HFFc6 (cell line): ENCODE measurements at places on chromosomes 2 and 18. TPM values are rescaled to one million over a fixed set of nuclear protein-coding genes. Genes with fewer than 3 reads are reported as not detected.

DNA sequence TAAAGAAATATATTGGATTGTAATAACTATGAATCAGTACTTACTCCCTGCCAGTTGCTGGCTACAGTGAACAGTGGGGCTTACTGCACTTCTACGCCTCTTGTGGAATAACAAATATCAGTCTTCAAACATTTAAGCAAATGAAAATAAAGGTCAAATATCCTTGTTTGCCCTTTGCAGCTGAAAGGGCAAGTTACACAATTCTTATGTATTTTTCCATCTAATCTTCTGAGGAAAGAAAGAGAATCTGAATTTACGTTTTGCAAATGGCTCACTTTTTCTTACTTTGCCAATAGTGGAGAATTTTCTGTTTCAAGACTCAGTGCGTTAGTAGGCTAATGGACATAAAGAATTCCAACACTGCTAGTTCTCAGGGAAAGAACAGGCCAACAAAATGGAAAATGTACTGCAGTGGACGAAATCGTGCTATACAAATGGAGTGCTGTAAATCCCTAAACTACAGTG lies 157.2 kb upstream of the TMEM200C start:
- H3K27me3 ChIP-seq, result peaks cover 2% of the 10 kb centered on the region
- no peak for DNase-seq
- no peak overlapping the region for H3K27ac ChIP-seq
- H3K4me3 ChIP-seq, result no peak overlapping the region

DNA sequence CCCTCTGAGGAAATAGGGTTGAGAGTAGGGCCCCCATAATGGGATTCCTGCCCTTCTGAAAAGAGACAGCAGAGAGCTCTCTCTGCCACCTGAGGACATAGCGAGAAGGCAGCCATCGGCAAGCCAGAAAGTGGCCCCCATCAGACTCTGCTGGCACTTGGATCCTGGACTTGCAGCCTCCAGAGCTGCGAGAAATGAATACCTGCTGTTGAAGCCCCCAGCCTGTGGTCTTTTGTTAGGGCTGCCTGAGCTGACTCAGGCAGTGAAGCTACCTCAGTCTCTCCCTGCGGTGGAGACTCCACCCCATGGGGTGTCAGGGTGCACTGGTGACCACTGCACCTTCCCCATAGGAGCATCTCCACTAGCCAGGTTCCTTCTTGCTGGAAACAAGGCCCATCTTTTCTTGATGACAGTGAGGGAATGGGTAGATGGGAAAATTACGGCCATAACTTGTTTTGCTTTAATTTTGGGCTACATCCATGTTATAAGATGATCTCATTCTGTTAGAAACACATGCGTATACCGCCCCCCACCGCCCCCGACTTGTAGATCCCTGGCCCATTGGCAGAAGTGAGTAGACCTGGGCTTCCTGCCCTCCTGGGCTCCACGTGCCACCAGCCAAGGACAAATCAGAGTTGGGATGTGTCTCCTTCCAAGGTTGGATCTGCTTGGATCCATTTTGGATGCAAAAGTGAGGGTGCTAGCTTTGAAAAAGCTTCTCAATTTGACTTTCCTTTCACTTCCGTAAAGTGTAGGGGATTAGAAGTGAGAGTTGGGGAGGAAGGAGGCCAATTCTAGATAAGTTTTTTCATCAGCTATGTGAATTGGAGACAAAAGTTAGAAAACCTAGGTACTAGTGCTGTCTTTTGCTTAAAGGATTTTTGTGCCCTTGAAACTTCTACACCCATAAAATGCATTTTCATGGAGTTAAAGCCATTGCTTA lies 42.9 kb downstream of the NCK2 start:
- no peak overlapping the region for H3K4me3 ChIP-seq
- H3K27me3 ChIP-seq, result peaks cover 4% of the 10 kb centered on the region
- no peaks in the 10 kb centered on the region for H3K36me3 ChIP-seq
- H3K27ac ChIP-seq, result no peak overlapping the region
- DNase-seq, result no peak
- H3K4me1 ChIP-seq, result peaks cover 25% of the 10 kb centered on the region

SRD5A2 gene
- not detected in 3 replicates for total RNA-seq

GRCh38 chr2:72815655-72816278 lies 10.1 kb downstream of the EXOC6B start:
- peaks cover 3% of the 10 kb centered on the region for H3K36me3 ChIP-seq
- H3K4me3 ChIP-seq, result no peak overlapping the region
- no peak for DNase-seq
- no peak overlapping the region for H3K27ac ChIP-seq

DNA sequence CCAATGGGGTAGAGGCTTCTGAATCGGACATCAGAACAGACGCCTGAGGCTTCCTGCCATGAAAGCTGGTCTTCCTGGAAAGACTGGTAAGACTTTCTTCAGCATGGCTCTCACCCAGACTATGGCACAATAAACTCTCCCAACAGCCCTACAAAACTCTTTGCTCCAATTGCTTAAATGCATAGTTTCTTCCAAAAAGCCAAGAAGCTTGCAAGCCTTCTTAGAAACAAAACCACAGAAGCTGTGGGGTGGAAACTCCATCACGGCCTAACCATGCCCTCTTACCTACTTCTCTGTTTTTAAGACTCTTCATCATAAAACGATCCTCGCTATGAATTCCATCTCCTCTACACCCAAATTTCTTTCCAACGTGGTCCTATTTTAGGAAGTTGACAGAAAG lies 48.2 kb downstream of the PAX8 start:
- no peak overlapping the region for H3K4me3 ChIP-seq
- no peak overlapping the region for H3K27ac ChIP-seq
- H3K27me3 ChIP-seq, result peaks cover 2% of the 10 kb centered on the region
- H3K4me1 ChIP-seq, result peaks cover 13% of the 10 kb centered on the region
- DNase-seq, result no peak
- H3K36me3 ChIP-seq, result no peaks in the 10 kb centered on the region

GRCh38 chr2:4381773-4382172 lies 678.4 kb downstream of the DCDC2C start:
- no peak overlapping the region for H3K4me3 ChIP-seq
- H3K36me3 ChIP-seq, result no peaks in the 10 kb centered on the region; the same call in 1 of the 2 replicates
- H3K27me3 ChIP-seq, result no peaks in the 10 kb centered on the region
- H3K4me1 ChIP-seq, result no peaks in the 10 kb centered on the region
- H3K27ac ChIP-seq, result no peak overlapping the region

- H3K4me3 ChIP-seq, result no peak overlapping the region
- no peak overlapping the region for H3K27ac ChIP-seq
- 0 out of 2 replicates have a peak, but pooled peaks cover 6% of the 10 kb centered on the region for H3K36me3 ChIP-seq
- H3K27me3 ChIP-seq, result no peaks in the 10 kb centered on the region
- peaks cover 38% of the 10 kb centered on the region for H3K4me1 ChIP-seq
Observed at GRCh38 chr2:174874085-174874484, 109.8 kb upstream of the CHRNA1 start.

- DNase-seq, result no peak
- no peaks in the 10 kb centered on the region for H3K27me3 ChIP-seq
- H3K4me3 ChIP-seq, result no peak overlapping the region
- H3K36me3 ChIP-seq, result no peaks in the 10 kb centered on the region
- no peak overlapping the region for H3K27ac ChIP-seq
Observed at GRCh38 chr18:41647914-41648313, 307.1 kb upstream of the PIK3C3 start.

DNA sequence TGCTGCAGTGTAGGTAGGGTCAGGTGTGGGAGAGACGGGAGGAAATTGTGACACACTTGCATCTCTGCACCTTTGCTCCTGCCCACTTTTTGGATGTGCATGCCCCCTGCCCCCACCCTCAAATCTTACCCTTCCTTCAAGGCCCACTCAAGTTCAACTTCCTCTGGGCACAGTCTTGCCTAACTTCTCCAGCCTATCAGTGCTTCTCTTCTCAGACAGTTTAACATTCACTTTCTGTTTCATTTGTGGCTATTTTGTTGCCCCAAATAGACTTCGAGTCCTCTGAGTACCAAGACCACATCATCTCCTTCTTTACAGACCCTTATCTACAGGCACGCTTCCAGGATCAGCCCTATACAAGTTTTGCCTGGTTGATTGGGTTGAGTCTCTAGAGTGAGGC lies 2.7 kb downstream of the ST8SIA5 start:
- no peaks in the 10 kb centered on the region for H3K36me3 ChIP-seq
- H3K27me3 ChIP-seq, result peaks cover 46% of the 10 kb centered on the region
- H3K27ac ChIP-seq, result no peak overlapping the region
- no peaks in the 10 kb centered on the region; the same call in 1 of the 2 replicates for H3K4me1 ChIP-seq
- no peak for DNase-seq
- H3K4me3 ChIP-seq, result no peak overlapping the region

DNA sequence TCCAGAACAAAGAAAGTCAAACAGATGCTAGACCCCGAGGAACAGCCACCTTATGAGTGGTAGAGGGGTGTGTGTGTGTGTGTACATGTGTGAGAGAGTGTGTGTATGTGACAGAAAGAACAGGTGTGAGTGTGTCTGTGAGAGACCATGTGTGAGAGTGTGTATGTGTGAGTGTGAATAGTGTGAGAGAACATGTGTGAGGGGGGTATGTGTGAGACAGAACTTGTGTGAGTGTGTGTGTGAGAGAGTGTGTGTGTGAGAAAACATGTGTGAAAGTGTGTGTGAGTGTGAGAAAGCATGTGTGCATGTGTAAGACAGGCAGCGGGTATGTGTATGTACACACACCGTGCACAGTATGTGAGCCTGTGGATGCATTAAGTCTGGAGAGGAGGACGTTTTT lies 214.3 kb downstream of the SP3 start:
- no peaks in the 10 kb centered on the region for H3K4me1 ChIP-seq
- DNase-seq, result no peak
- no peak overlapping the region for H3K4me3 ChIP-seq
- no peaks in the 10 kb centered on the region for H3K36me3 ChIP-seq
- H3K27me3 ChIP-seq, result peaks cover 40% of the 10 kb centered on the region
- no peak overlapping the region for H3K27ac ChIP-seq

DNA sequence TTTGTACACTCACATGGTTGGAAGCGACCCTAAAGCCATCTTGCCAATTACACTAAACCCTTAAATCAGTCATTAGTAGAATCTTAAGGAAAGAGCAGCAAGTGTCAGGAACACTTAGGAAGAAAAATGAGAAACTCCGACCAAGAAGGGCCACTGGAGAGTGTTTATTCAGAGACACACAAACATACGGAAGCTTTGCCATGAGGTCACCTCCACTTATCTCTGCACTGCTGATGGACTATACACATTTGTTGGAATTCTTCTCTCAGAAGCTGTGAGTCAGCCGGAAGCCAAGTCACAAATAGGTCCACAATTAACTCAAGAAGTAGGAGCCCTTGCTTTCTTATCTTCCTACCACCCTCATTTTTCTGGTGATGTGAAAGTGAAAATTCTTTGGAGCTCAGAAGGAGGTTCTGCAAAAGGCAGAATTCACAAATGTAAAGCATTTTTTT lies 21.6 kb downstream of the BMP10 start:
- no peak overlapping the region for H3K27ac ChIP-seq
- no peaks in the 10 kb centered on the region for H3K36me3 ChIP-seq

C2orf66 gene
- total RNA-seq, result not detected in 3 replicates

DNA sequence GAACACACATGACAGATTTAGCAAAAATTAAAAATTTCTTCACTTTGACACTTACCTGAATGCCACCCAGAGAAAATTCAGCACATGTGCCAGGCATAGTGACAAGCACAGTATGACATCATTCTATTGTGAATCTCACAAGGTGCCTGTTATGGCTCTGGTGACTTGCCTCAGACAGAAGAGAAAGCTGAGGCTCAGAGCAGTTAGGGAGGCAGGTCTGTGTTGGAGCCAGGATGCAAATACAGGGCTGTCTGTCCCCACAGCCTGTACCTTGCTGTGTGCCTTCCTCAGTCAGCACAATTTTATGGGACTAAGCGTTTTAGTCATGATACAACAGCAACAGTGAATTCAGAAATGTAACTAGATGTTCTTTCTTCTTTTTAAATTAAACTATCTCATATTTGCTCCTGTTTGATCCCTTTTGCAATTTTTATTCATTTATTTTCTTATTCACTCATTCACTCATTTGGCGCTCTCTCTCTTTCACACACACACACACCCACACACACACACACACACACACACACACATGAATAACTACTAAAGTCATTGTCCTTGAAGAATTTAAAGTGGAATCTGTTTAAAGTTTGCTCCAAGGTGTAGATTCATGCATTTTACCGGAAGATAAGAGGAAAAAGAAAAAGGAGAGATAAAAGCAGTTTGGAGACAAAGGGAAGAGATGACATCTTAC lies 37.9 kb upstream of the CTAGE1 start:
- no peak for DNase-seq
- H3K27ac ChIP-seq, result no peak overlapping the region
- H3K4me3 ChIP-seq, result no peak overlapping the region
- H3K27me3 ChIP-seq, result peaks cover 12% of the 10 kb centered on the region
- H3K4me1 ChIP-seq, result peaks cover 15% of the 10 kb centered on the region; the same call in 1 of the 2 replicates

GRCh38 chr2:29894822-29895614 lies 26.4 kb downstream of the ALK start:
- no peaks in the 10 kb centered on the region for H3K36me3 ChIP-seq
- no peaks in the 10 kb centered on the region for H3K4me1 ChIP-seq
- no peak overlapping the region for H3K4me3 ChIP-seq
- peaks cover 5% of the 10 kb centered on the region for H3K27me3 ChIP-seq
- DNase-seq, result no peak

NT5C1B gene
- not detected in 3 replicates for total RNA-seq

ALPP gene
- not detected in 3 replicates for total RNA-seq

NEU2 gene
- not detected in 3 replicates for total RNA-seq

GRCh38 chr2:129242269-129242668 lies 737.2 kb upstream of the RAB6C start:
- no peaks in the 10 kb centered on the region for H3K36me3 ChIP-seq
- peaks cover 3% of the 10 kb centered on the region for H3K27me3 ChIP-seq
- H3K4me3 ChIP-seq, result no peak overlapping the region
- no peaks in the 10 kb centered on the region for H3K4me1 ChIP-seq
- DNase-seq, result no peak

GRCh38 chr18:76491776-76492668 lies 3.0 kb downstream of the ZNF516 start:
- no peak for DNase-seq
- H3K4me1 ChIP-seq, result peaks cover 52% of the 10 kb centered on the region
- 0 out of 2 replicates have a peak, but pooled peaks cover 4% of the 10 kb centered on the region for H3K36me3 ChIP-seq
- H3K27me3 ChIP-seq, result peaks cover 1% of the 10 kb centered on the region
- H3K27ac ChIP-seq, result peak overlapping the region; percentile 78

MALL gene
- 30.1 to 48.7 TPM (median 46.8 TPM) in 3 replicates for total RNA-seq

- H3K4me1 ChIP-seq, result peaks cover 15% of the 10 kb centered on the region
- H3K27me3 ChIP-seq, result peaks cover 2% of the 10 kb centered on the region
- H3K4me3 ChIP-seq, result no peak overlapping the region
Observed at GRCh38 chr18:649341-649740, 8.1 kb upstream of the TYMS start.

DNA sequence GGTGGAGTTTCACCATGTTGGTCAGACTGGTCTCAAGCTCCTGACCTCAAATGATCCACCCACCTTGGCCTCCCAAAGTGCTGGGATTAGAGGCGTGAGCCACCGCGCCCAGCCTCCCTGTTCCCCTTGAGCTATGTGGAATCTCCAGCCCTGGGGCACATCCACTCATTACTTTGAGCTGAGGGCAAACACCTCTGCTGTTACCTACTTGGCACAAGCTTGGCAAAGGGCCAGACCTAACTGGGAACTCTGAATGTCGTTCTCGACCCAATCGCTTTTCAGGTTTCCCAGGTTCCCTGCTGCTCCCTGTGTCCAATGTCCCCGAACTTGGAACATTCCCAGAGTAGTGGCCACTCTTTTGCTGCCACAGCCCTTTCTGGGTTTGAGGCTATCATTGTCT lies 40.6 kb downstream of the CHST10 start:
- no peak overlapping the region for H3K27ac ChIP-seq
- H3K4me1 ChIP-seq, result no peaks in the 10 kb centered on the region
- H3K36me3 ChIP-seq, result no peaks in the 10 kb centered on the region
- DNase-seq, result no peak
